ENCODE measurements at places on chromosomes 7 and 10.

GRCh38 chr10:132362151-132362611 lies 30.2 kb downstream of the LRRC27 start:
- no peak for DNase-seq

- no peak for DNase-seq
Measured at GRCh38 chr10:123284022-123284421, 129.8 kb downstream of the BUB3 start.

DNA sequence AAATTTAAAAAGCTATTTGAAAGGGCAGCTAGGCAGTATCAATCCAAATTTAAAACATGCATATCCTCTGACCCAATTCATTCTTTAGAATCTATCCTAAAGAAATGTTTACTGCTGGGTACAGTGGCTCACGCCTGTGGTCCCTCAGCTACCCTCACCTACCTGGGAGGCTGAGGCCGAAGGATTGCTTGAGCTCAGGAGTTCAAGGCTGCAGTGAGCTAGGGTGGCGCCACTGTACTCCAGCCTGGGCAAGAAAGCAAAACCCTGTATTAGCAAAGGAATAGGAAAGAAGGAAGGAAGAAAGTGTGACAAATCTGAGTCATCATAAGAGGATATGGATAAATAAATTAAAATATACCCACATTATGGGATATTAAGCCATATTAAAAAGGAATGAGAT lies 36.3 kb downstream of the C7orf33 start:
- no peak for DNase-seq

DNA sequence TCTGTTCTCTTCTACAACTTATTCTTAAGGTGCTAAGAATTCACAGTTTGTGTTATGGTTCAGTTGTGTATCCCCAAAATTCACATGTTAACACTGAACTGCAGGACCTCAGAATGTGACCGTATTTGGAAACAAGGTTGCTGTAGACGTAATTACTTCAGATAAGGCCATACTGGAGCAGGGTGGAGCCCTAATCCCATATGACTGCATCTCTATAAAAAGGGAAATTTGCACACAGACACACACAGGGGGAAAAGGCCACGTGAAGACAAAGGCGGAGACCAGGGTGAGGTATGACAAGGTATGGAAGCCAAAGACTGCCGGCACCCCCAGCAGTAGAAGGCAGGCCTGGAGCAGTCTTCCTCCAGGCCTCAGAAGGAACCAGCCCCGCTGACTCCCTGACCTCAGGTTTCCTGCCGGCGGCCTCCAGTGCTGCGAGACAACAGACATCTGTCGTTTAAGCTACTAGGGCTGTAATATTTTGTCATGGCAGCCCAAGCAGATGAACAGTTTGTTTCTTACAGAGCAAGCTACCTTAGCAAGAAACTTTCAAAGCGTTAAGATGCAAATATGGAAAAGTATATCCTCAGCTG lies 98.7 kb downstream of the PROSER2 start:
- DNase-seq = no peak

DNA sequence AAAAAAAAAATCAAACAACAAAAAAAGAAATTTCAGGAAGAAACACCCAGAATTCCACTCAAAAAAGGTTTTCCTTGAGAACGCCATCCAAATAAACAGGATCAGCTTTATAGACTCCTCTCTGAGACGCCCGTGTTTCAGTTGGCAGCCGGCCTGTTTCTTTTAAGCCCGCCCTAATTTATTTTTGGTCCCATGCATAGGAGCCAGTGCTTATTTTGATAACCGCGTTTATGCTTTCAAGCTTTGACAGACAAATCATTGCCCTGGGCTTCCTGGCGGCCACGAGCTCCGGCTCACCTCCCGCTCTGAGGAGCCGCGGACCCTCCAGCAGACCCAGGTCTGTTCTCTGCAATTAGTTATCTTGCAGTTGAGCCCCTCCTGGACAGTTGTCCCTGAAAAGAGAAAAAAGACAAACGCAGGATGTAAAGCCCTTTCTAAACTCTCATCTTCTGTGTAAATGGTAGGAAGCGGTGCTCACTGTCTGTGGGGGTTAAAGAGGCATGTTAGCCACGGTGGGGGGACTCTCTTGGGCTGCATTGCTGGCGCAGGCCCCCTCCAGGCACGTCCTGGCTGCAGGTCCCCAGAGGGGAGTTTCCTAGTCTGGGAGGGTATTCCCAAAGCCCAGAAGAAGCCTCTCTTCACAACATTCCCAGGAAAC lies 22.2 kb upstream of the UNCX start:
- no peak for DNase-seq
